ENCODE measurements at places on chromosomes 11 and 22. TPM values are rescaled to one million over a fixed set of nuclear protein-coding genes. Genes with fewer than 3 reads are reported as not detected.

GRCh38 chr11:44764583-44764982, 37.8 kb downstream of the TSPAN18 start:
- no peak overlapping the region for H3K27ac ChIP-seq
- DNase-seq = no peak
- no peaks in the 10 kb centered on the region for H3K4me1 ChIP-seq

- DNase-seq = no peak
- no peaks in the 10 kb centered on the region for H3K27me3 ChIP-seq
- H3K36me3 ChIP-seq = no peaks in the 10 kb centered on the region
Observed at GRCh38 chr11:133742353-133742752, 103.0 kb downstream of the SPATA19 start.

DNA sequence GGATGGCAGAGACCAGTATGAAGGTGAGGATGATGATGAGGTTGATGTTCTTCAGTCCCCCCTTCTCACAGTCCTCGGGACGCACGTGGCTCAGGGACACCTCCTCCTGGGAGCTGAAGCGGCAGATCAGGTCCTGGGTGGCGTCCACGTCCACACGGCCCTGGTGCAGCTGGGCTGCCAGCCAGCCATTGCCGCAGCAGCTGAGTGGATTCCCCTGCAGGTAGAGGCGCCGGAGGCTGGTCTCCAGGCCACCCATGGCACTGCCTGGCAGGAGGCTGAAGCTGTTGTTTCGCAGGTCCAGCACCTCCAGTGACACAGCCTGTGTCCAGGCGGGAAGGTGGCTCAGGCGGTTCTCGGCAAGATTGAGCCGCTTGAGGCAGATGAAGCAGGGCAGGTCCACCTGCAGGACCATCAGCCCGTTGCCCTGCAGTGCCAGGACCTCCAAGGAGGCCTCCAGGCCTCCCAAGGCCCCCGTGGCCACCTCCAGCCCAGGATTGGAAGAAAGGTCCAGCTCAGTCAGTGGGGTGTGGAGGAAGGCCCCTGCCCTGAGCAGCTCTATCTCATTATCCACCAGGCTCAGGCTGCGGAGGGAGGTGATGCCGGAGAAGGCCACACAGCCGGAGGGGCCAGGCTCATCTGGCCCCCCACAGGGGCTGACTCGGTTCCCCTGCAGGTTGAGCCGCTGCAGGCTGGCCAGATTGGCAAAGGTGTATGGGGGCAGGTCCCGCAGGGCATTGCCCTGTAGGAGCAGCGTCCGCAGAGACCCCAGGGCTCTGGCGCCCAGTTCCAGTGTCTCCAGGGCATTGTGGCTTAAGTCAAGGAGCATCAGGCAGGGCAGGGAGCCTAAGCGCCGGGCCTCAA, 10.6 kb downstream of the LRRC32 start:
- H3K4me1 ChIP-seq = peaks cover 11% of the 10 kb centered on the region
- DNase-seq = no peak
- H3K36me3 ChIP-seq = peaks cover 44% of the 10 kb centered on the region
- no peak overlapping the region for H3K4me3 ChIP-seq
- H3K27ac ChIP-seq = no peak overlapping the region

GRCh38 chr11:2084721-2085120, 54.5 kb downstream of the IGF2 start:
- no peaks in the 10 kb centered on the region for H3K36me3 ChIP-seq
- no peak overlapping the region for H3K27ac ChIP-seq
- no peak for DNase-seq
- H3K4me1 ChIP-seq = no peaks in the 10 kb centered on the region

GRCh38 chr11:69470793-69471728, 10.4 kb upstream of the LINC01488 start:
- H3K4me3 ChIP-seq = no peak overlapping the region
- H3K27ac ChIP-seq = no peak overlapping the region
- H3K36me3 ChIP-seq = no peaks in the 10 kb centered on the region
- no peak for DNase-seq
- no peaks in the 10 kb centered on the region for H3K4me1 ChIP-seq

DNA sequence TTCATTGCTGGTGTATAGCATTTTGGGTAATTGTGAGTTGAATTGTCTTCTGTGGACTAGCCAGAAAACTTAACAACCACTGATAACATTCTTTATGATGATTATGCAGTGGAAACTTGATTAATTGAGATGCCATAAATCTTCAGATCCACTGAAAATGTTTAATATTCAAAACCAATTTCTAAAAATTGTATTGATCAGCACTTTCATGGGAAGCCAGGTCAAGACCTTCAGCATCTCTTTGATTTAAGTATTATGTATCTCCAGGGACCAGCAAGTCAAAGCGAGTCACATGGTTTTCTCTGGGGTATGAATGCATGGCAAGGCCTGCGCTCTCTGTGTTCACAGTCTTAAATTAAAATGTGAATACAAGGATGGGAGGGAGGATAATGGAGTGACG, 596.9 kb downstream of the OPCML start:
- no peaks in the 10 kb centered on the region for H3K36me3 ChIP-seq
- H3K27ac ChIP-seq = no peak overlapping the region
- H3K4me3 ChIP-seq = no peak overlapping the region
- H3K27me3 ChIP-seq = no peaks in the 10 kb centered on the region

GRCh38 chr11:63262547-63262946, 19.1 kb upstream of the SLC22A25 start:
- no peaks in the 10 kb centered on the region for H3K4me1 ChIP-seq
- no peaks in the 10 kb centered on the region for H3K27me3 ChIP-seq
- H3K27ac ChIP-seq = no peak overlapping the region
- no peak overlapping the region for H3K4me3 ChIP-seq
- H3K36me3 ChIP-seq = no peaks in the 10 kb centered on the region

- DNase-seq = no peak
- H3K4me1 ChIP-seq = peaks cover 8% of the 10 kb centered on the region
- H3K4me3 ChIP-seq = peak overlapping the region; percentile 72
- H3K27me3 ChIP-seq = no peaks in the 10 kb centered on the region
- H3K27ac ChIP-seq = peak overlapping the region; percentile 83
Observed at GRCh38 chr22:23913306-23913660, 19.1 kb downstream of the MIF start.

GRCh38 chr11:9379041-9379440, 5.4 kb upstream of the IPO7 start:
- H3K27me3 ChIP-seq = no peaks in the 10 kb centered on the region
- H3K4me1 ChIP-seq = peaks cover under 1% of the 10 kb centered on the region
- no peak for DNase-seq
- no peak overlapping the region for H3K27ac ChIP-seq
- H3K4me3 ChIP-seq = no peak overlapping the region

- H3K4me3 ChIP-seq = no peak overlapping the region
- no peaks in the 10 kb centered on the region for H3K4me1 ChIP-seq
- DNase-seq = no peak
- H3K27me3 ChIP-seq = no peaks in the 10 kb centered on the region
- no peaks in the 10 kb centered on the region for H3K36me3 ChIP-seq
Observed at GRCh38 chr22:27557286-27558008, 244.1 kb downstream of the MN1 start.

DNA sequence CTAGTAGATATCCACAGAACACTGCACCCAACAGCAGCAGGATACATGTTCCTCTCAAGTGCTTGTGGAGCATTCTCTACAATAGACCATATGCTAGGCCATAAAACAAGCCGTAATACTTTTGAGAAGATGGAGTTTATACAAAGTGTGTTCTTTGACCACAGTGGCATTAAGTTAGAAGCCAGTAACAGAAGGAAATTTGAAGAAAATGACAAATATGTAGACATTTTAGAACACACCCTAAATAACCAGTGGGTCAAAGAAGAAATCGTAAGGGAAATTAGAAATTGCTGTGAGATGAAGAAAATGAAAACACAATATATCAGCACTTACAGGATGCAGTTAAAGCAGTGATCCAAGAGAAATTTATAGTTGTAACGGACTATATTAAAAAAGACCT, 163.4 kb downstream of the TBC1D22A start:
- H3K4me3 ChIP-seq = no peak overlapping the region
- H3K27ac ChIP-seq = no peak overlapping the region
- no peak for DNase-seq
- peaks cover 3% of the 10 kb centered on the region for H3K36me3 ChIP-seq

DNA sequence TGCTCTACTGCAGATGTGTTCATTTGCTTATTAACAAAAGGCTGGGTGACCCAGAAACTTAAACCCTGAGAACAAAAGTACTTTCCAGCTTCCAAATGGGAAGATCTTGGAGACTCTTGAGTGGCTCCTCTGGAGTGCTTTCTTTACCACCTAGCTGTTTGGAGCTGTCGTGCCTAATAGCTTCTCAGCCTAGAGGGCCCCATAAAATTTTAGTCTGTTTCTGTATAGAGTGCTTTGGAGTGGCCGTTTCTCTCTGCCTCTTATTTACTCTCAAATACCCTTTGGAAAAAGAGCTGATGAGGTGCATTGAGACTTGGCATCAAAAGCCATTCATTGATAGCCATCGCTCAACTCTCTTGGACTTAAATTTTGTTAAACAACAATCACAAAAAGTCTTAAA, 50.7 kb downstream of the ZNRF3 start:
- H3K4me1 ChIP-seq = no peaks in the 10 kb centered on the region
- no peak for DNase-seq
- no peak overlapping the region for H3K4me3 ChIP-seq
- H3K36me3 ChIP-seq = no peaks in the 10 kb centered on the region
- peaks cover 3% of the 10 kb centered on the region for H3K27me3 ChIP-seq

GRCh38 chr11:9092853-9093778, 1.7 kb upstream of the SCUBE2 start:
- no peak overlapping the region for H3K4me3 ChIP-seq
- no peak for DNase-seq
- peaks cover 10% of the 10 kb centered on the region for H3K27me3 ChIP-seq
- H3K4me1 ChIP-seq = no peaks in the 10 kb centered on the region
- H3K36me3 ChIP-seq = no peaks in the 10 kb centered on the region

GRCh38 chr22:46609175-46609690, 11.0 kb upstream of the GRAMD4 start:
- H3K27ac ChIP-seq = no peak overlapping the region
- DNase-seq = no peak
- H3K27me3 ChIP-seq = no peaks in the 10 kb centered on the region
- peaks cover 22% of the 10 kb centered on the region for H3K4me1 ChIP-seq

- peaks cover 28% of the 10 kb centered on the region for H3K27me3 ChIP-seq
- no peaks in the 10 kb centered on the region for H3K4me1 ChIP-seq
- no peak overlapping the region for H3K27ac ChIP-seq
- H3K36me3 ChIP-seq = no peaks in the 10 kb centered on the region
Observed at GRCh38 chr11:122863704-122864326, 18.7 kb upstream of the JHY start.

DNA sequence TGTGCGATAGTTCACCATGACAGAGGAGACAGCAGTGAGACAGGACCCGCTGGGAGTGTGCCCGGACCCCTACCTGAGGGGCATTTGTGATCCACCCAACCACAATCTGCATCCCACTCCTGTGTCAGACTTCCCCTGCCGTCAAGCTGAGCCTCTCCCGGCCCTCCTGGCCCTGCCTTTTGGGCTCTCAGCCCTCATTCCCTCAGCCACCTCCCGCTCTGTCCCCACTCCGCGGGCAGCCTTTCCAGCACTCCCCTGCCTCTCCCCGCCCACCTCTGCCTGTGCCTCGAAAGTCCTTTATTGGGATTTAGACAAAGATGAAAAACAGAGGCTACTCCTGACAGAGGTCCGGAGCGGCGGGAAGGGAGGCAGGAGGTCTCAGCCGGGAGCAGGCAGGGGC, 4.2 kb downstream of the NFAM1 start:
- no peak overlapping the region for H3K27ac ChIP-seq
- DNase-seq = no peak
- no peaks in the 10 kb centered on the region for H3K4me1 ChIP-seq
- H3K36me3 ChIP-seq = no peaks in the 10 kb centered on the region

GRCh38 chr22:47176573-47177333, 414.3 kb downstream of the TBC1D22A start:
- no peak for DNase-seq
- H3K4me3 ChIP-seq = no peak overlapping the region
- H3K36me3 ChIP-seq = no peaks in the 10 kb centered on the region
- H3K27ac ChIP-seq = no peak overlapping the region

Gene TPP1
- polyA plus RNA-seq = 139 TPM

Gene OR6X1
- not detected for polyA plus RNA-seq

Gene LRRN4CL
- not detected for polyA plus RNA-seq

Gene CHRM1
- polyA plus RNA-seq = not detected

Gene ELP4
- polyA plus RNA-seq = 23.6 TPM

Gene CEP164
- polyA plus RNA-seq = 19.7 TPM

Gene MTMR2
- 14.5 TPM for polyA plus RNA-seq

Gene SPA17
- 1.0 TPM for polyA plus RNA-seq

Gene PKP3
- polyA plus RNA-seq = 0.27 TPM

Gene LUZP2
- not detected for polyA plus RNA-seq

Gene PRR33
- polyA plus RNA-seq = 0.09 TPM

Gene TBX10
- polyA plus RNA-seq = not detected

Gene FREY1
- polyA plus RNA-seq = not detected
